ENCODE measurements at places on chromosomes 5 and 9.

GRCh38 chr5:115962565-115963402, 509 bp downstream of the LVRN start:
- no peak for DNase-seq

DNA sequence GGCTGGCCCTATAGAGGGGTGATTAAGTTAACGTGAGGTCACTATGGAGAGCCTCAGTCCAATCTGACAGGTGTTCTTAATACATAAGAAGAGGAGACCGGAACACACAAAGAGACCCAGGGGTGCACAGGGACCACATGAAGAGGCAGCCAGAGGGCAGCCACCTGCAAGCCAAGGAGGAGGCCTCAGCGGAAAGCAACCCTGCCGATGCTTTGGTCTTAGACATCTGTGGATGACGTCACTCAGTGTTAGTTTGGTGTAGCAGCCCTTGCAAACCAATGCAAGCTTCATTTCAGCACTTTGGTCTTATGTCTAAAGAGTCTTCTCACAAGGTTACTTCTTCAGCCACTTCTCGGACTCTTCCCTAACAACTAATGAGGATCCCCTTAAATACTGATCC, 47.6 kb upstream of the GRHPR start:
- no peak for DNase-seq

- no peak for DNase-seq
Observed at GRCh38 chr5:126777257-126777974, 480 bp downstream of the LMNB1 start.

DNA sequence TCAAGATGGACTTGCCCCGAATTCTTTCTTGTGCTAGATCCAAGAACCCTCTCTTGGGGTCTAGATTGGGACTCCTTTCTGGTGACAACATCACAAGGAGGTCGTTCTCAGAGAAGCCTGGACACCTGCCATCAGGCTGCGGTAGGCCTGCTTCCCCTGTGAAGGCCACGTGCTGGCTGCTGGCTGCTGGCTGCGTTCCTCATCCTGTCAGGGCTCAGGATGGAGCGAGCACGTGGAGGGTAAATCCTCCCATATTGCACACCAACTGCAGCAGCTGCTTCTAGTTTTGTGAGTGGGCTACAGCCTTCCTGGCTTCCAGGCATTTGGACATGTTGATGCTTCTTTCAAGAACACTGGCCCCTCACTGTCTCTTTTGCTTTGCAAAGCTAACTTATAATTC, 95.6 kb downstream of the HSPA4 start:
- DNase-seq: no peak

DNA sequence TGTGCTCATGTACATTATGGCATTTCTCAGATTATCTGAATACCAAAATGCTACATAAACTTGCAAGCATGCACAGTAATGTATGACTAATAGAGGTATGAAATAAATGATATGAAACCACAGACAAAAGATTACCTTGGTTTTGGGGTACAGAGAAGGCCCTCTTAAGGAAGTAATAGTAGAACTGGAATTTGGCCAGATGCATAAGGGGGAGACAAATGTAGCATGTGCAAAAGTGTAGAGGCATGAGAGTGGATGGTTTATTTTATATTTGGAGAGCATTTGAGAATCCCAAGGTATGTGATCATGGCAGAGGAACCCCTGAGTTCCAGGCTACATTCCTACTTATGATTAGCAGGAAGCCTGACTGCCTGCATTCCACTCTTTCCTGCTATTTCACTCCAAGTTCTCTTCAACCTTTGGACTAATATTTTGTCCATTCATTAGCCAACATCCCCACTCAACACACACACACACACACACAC, 74.2 kb downstream of the MAMDC2 start:
- DNase-seq: no peak

DNA sequence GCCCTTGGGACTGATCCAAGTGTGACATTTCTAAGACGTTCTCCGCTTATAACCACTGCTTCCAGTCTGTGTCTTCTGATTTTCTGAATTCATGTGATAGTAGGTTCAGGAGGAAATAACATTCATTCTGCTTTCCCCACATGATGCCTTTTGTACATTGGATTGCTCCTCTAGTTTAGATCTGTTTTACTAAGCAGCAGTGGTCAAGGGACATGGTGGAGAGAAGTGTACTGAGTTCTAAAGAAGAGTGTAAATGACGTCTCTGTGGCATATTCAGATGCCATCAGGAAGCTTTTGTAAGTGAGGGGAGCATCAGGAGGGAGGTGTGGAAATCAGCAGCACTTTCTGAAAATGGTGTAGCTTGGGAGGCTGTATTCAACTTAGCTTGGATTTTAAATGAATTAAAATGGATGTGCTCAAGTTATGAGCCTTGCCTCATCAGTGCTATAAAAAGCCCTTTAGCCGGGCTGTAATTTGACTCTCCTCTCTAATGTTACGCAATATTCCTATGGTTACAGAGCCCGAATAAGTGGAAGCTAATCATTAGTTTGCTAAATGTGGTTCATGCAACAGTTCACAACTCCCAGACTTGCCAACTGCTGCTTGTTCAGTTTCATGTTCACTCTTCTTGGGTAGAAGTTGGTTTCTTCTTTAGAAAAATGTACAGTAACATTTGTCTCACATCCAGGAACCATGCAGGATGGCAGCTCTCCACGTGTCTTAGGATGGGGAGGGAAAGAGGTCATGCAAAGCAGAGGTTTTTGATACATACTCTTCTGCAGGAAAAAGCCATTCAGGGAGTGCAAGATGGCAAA, 281.3 kb downstream of the ARHGAP26 start:
- no peak for DNase-seq

DNA sequence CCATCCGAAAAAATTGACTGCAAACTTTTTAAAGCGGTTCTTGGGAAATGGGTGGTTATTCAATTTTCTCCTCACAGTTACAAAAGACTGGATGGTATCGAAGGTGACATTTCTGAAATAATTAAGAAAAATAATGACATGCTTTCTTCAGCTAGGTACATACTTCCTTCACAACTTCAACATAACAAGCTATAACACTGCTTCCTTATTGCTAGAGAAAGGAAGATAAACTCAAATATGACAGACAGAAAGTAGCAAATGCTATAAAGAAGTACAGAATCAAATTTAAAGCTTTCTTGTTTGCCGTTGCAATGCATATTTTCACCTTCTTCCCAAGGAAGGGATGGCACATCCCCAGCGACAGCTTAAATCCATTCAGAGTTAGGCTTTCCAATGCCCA, 93.5 kb upstream of the EFNA5 start:
- no peak for DNase-seq

- DNase-seq: no peak
Observed at GRCh38 chr9:13047827-13048587, 231.5 kb downstream of the MPDZ start.

GRCh38 chr5:132425009-132425937, 55.8 kb downstream of the SLC22A5 start:
- no peak for DNase-seq

DNA sequence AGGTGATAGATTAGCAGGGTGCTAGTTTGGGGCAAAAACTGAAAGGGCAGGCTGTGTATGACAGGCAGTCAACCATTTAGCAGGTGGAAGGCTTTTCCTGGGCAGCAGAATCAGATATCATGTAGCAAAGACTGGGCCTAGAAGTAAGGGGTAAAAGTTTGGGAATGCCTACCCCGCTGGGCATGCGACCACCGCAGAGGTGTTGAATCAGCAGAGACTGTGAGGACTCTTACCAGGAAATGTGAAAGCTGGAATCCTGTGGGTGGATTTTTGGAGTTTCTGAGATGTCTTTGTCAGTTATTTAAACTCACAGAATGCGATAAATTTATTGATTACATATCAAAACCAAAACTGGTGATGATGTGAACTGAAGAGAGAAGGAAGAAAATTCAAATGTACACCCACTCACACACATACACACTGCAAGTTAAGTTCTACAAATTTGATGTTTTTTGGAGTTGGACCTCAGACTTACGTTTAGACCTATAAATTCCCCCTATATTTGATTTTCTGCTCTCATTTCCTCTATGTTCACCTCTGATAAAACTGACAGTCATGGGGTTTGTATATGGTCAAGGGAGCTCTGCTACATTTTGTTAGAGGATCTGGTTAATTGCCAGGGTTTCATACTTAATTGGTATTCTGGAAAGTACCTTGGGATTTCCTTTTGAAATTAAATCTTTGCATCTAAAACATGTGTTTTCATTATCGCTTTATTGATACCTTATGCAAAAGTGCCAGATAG, 333.6 kb downstream of the CSNK1G3 start:
- no peak for DNase-seq

- no peak for DNase-seq
Observed at GRCh38 chr5:37197340-37198050, 51.7 kb downstream of the CPLANE1 start.

GRCh38 chr5:77795846-77796245, 19.7 kb upstream of the TBCA start:
- no peak for DNase-seq

- DNase-seq: no peak
Observed at GRCh38 chr5:59189472-59190244, 606.8 kb downstream of the RAB3C start.

DNA sequence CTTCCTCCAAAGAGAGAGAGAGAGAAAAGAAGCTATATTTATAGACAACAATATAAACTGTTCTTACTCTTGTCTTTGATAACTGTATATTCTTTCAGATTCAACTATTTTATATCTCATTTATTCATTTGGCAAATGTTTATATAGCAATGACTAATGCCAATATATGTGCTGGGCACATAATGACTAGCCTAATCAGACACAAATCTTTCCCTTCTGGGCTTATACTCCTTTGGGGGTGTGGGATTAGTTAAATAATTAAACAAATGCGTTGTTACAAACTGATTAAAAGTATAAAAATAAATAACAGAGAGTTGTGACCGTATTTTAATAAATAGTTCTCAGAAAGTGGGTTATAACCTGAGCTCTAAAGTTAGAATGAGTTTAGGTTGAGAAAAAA, 4.0 kb downstream of the SPINK14 start:
- no peak for DNase-seq

GRCh38 chr5:21672911-21673310, 1180.2 kb downstream of the CDH12 start:
- DNase-seq: no peak

DNA sequence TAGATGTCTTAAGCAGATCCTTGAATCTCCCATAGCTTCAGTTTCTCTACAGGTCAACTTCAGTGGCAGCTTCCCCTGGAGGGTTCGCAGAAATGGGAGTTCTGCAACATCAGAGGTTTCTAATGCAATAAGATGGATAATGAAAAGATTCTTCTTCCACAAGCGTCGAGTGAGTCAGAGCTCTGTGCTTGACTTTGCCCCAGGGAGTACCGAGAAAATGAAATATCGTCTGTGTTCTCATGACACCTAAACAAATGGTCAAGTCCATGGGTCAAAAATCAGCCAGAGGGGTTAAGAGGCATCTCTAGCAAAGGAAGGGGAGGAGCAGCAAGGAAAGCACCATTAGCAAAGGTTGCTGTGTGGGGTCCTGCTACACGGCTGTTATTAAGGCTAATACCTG, 3.2 kb upstream of the ADRA1B start:
- DNase-seq: no peak

GRCh38 chr5:41877408-41877807, 7.2 kb upstream of the OXCT1 start:
- no peak for DNase-seq

DNA sequence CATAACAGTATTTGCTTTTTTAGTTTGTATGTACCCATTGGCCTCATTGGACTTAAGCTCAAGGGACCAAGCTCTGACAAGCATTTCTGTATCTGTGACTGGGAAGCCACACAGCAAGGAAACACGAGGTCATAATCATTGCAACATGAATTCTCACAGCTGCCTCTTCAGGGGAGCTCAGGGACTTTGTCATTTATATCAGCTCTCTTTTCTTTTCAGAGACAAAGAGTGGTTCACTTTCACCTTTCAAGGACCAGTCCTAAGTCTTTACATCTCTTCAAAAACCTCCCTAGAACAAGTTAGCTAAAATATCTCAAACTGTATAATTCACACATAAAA, 58.6 kb downstream of the ADAMTS12 start:
- no peak for DNase-seq

GRCh38 chr9:32350682-32351081, 33.8 kb upstream of the ACO1 start:
- DNase-seq: no peak

- DNase-seq: no peak
Observed at GRCh38 chr9:135555910-135556309, 5.6 kb upstream of the PAEP start.

GRCh38 chr9:129725795-129726251, 27.0 kb downstream of the PTGES start:
- DNase-seq: no peak

GRCh38 chr5:111929867-111930266, 172.9 kb upstream of the NREP start:
- no peak for DNase-seq

DNA sequence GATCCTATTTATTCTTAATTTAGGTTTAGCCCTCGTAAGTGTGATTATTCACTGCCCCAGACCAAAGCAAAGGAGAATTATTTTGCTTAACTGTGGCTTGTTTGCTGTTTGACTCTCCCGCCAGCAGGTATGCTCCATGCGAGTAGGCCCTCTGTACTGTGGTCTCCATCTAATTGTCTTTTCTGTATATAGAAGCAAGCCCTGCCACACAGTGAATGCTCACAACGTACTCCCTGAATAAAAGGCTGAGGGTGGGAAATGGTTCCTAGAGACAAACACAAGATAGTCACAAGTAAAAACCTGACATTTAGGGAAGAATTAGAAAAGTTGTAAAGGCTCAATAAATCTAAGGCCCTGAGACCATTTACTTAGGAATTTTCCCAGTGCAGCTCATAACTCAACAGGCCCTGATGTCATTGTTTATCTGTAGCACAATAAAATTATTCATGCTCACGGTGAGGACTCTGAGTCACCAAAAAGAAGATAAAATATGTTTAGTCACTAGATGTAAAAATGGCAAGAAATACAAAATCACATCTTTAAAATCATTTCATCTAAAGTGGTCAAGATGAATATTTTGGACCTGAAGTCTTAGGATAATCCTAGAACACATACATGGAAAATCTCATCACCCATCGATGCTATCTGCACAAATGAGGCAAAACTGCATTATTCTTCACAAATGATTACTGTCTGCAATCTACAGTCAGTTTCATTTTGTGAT, 473.2 kb downstream of the ENC1 start:
- DNase-seq: no peak

GRCh38 chr9:134521817-134522501, 119.6 kb upstream of the COL5A1 start:
- no peak for DNase-seq

DNA sequence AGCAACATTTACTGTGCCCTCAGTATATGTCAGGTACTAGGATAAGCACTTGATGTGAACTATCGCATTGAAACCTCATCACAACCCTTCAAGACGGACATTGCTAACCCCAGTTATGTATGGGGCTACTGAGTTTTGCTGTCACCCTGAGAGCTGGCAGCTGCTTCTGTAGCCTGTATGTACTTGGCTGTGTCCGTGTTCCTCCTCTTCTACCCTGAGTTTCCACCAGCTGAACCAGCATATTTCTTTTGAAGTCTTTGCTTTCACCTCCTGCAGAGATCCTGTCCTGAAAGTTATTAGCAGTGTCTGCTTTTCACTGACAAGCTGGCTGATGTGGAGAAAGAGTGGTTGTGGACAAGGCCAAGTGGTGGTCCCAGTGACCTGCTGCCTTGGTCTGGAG, 63.3 kb downstream of the ADGRV1 start:
- DNase-seq: no peak

GRCh38 chr9:23621188-23621587, 204.9 kb downstream of the ELAVL2 start:
- DNase-seq: no peak

- DNase-seq: no peak
Observed at GRCh38 chr5:107630184-107630583, 40.6 kb downstream of the EFNA5 start.
